Natural killer cell treated with Interleukin-12 subunit alpha and Interleukin-12 subunit beta and Interleukin-15 and Interleukin-18, amount 100 ng/mL, for 72 hours (primary cell): ENCODE measurements at places on chromosomes 4 and X. TPM values are rescaled to one million over a fixed set of nuclear protein-coding genes. Genes with fewer than 3 reads are reported as not detected.

The KIF4A gene
- total RNA-seq, result 17.2 TPM

The OTC gene
- not detected for total RNA-seq

The MAGEB2 gene
- total RNA-seq, result not detected

The SULT1B1 gene
- total RNA-seq, result 0.08 TPM

The MUC7 gene
- total RNA-seq, result not detected

The GLRA3 gene
- total RNA-seq, result not detected

The IL2 gene
- not detected for total RNA-seq

The PAK3 gene
- 0.33 TPM for total RNA-seq

The GPR143 gene
- not detected for total RNA-seq

The NBDY gene
- total RNA-seq, result 12.7 TPM

The FRMD7 gene
- total RNA-seq, result not detected

The ALAS2 gene
- total RNA-seq, result not detected

The HSD17B13 gene
- 0.12 TPM for total RNA-seq

The SLC9A7 gene
- 3.7 TPM for total RNA-seq

The IL1RAPL1 gene
- not detected for total RNA-seq

The PIGA gene
- 26.8 TPM for total RNA-seq

The EXOC1 gene
- 22.1 TPM for total RNA-seq

The MGARP gene
- 0.21 TPM for total RNA-seq
